PC-3 (cell line): ENCODE measurements at places on chromosomes 16 and 17. TPM values are rescaled to one million over a fixed set of nuclear protein-coding genes. Genes with fewer than 3 reads are reported as not detected.

- no peak for DNase-seq
These were observed 4.9 kb upstream of the JPH3 start for GRCh38 chr16:87597324-87597830.

DNA sequence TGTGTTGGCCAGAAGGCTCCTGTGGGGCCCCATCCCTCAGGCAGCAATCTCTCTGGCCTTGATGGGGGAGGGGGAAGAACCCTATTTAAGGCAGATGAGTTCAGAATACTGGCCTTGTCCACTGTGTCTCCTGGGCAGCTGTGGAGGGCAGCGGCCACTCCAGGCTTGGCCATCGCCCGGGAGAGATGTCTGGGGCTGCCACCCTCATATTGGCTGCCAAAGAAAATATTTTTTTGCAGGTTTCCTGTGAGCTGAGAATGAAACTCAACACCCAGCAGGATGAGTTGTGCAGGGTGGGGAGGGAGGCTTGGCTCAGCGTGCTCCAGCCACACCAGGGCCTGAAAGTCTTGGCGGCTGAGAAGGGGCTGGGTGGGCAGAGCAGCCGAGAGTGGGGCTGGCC, 14.4 kb upstream of the TIMP2 start:
- no peak for DNase-seq

DNA sequence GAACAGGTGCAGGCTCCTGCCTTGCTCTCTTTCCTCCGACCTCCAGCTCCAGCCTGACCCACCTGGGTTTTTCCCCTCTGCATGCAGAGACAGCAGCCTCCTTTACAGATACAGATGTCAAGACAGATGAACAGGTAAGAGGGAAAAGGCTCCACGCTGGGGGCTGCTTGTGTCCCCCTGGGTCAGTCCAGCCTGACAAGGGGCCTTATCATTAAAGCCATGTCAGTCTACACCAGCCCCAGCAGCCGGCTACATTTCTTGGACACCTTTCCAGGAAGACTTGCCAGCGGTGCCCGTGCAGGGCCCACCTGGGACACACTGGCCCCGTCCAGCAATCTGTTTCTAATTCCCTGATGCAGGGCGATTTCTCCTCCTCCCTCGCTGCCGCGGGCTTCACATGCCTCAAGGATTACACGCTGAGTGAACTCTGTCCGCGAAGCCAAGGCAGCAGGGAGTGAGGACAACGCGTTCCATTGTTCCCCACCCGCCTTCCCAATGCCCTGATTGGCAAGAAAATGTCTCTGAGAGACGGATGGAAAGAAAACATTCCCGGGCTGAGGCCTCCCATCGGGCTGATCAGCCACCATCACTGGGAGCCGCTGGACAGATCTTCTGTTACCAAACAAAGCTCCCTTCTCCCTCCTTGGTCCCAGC, 184.7 kb downstream of the C16orf95 start:
- DNase-seq: peak; percentile 49

Gene ST6GALNAC2
- total RNA-seq: 1.0 and 6.4 TPM in 2 replicates

Gene PNMT
- 1.2 and 1.4 TPM in 2 replicates for total RNA-seq

Gene PDE6G
- 3.0 TPM in 1 of 2 replicates, not detected in the other for total RNA-seq

Gene ANKRD40CL
- not detected in 2 replicates for total RNA-seq
